Thoracic aorta endothelial cell (primary cell): ENCODE measurements at places on chromosomes 2 and 18. TPM values are rescaled to one million over a fixed set of nuclear protein-coding genes. Genes with fewer than 3 reads are reported as not detected.

The DDX1 gene
- 147 and 166 TPM in 2 replicates for total RNA-seq

The MALL gene
- total RNA-seq: 102 and 223 TPM in 2 replicates

The UGT1A4 gene
- not detected in 2 replicates for total RNA-seq

The ME2 gene
- 112 and 118 TPM in 2 replicates for total RNA-seq

The DNPEP gene
- total RNA-seq: 29.8 and 40.6 TPM in 2 replicates

The ELOA2 gene
- not detected in 2 replicates for total RNA-seq

The ACKR3 gene
- 12.4 and 14.8 TPM in 2 replicates for total RNA-seq

The GYPC gene
- total RNA-seq: 0.66 and 2.7 TPM in 2 replicates

The CPLX4 gene
- not detected in 2 replicates for total RNA-seq

The FHOD3 gene
- 0.07 TPM in 1 of 2 replicates, not detected in the other for total RNA-seq

The ANKRD30BL gene
- not detected in 2 replicates for total RNA-seq

The PAX3 gene
- not detected in 2 replicates for total RNA-seq

The GNAL gene
- 0.66 and 3.5 TPM in 2 replicates for total RNA-seq

The EML6 gene
- total RNA-seq: 0.72 and 0.80 TPM in 2 replicates

The SCN7A gene
- not detected in 2 replicates for total RNA-seq

The TDRD15 gene
- under 0.01 TPM in 1 of 2 replicates, not detected in the other for total RNA-seq

The DSEL gene
- 8.4 and 14.6 TPM in 2 replicates for total RNA-seq

The NEB gene
- total RNA-seq: 1.2 and 1.3 TPM in 2 replicates

The TTLL4 gene
- 18.9 and 21.8 TPM in 2 replicates for total RNA-seq

The CCDC121 gene
- total RNA-seq: 1.4 and 1.7 TPM in 2 replicates

The UGT1A3 gene
- not detected in 2 replicates for total RNA-seq

The ZNF516 gene
- total RNA-seq: 12.0 and 14.4 TPM in 2 replicates
